Caco-2 (cell line): ENCODE measurements at places on chromosomes 11 and 22. TPM values are rescaled to one million over a fixed set of nuclear protein-coding genes. Genes with fewer than 3 reads are reported as not detected.

The FGF3 gene
- total RNA-seq: not detected in 2 replicates

The MFRP gene
- not detected in 2 replicates for total RNA-seq

The ZDHHC13 gene
- total RNA-seq: 21.4 and 21.8 TPM in 2 replicates

The ADORA2A gene
- total RNA-seq: 4.0 and 4.9 TPM in 2 replicates

DNA sequence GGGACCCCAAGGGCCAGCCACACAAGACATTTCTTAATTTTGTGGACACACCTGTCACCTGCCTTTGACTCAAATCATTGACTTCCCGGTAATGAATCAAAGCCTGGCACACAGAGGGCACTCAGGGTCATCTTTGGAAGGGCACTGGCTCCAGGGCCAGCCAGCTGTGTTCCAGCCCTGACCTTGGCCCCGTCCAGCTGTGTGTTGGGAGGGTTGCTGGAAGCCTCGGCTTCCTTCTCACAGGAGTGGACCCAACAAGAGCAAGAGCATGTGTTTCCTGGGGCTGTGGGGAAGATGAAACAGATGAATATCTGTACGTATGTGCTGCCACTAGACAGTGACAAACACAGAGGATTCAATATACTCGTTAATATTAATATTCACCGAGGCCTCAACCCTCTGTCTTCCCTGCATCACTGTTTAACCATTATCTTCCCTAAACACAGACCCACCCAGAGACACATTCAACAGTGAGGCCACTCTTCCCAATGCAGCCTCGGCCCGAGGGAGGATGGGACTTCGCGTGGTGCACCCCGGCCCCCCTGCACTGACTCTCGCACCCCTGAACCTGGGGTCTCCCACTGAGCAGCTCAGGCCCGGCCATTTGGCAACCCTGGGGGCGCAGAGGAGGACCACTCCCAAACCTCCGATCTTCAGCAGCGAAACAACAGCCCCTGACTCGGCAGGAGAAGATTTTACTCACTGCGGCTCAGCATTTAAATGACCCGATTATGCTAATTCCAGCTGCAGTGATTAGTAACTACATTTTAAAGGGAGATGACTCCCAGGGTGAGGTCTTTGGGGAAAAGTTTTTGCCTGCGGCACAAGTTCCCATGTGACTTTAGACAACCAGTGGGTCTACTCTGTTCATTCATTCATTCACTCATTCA is 45.7 kb downstream of the PHF21B start:
- no peak for DNase-seq

DNA sequence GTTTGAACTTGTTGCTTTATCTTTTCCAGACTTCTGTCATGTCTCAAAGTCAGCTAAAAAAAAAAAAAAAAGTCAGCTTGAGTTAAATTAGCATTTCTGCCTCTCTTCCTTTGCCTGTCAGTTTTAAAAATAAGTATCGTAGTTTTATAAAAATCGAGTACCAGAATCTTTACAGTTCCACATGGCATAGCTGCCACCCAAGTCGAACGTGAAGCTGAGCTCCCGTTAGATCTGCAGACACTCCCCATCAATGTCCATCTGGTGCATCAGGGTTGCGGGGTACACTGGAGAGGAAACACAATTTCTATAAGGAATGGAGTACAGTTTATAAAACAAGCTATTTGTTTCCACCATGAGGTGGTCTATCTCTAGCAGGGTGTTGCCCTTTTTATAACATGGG is 41.0 kb upstream of the CCND1 start:
- DNase-seq: no peak

DNA sequence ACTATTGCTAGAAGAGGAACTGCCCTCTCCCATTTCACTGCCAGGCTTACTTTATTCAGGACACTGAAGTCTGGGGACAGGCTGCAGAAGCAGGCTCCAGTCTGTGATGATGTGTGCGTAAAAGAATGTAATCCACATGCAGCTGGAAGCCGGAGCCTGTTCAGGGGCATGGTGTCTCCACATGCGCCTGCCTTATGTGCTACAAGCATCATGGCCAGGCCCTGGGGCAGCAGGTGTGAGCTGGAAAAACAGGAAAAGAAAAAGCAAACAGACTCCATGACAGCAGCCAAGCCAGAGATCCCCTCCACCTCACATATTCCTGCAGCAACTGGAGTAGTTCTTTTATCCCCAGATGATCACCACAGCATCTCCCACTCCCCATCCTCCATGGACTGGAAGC is 33.4 kb downstream of the ARFGAP2 start:
- DNase-seq: peak; percentile 37

- no peak for DNase-seq
Measured at GRCh38 chr11:44743959-44744557, 17.3 kb downstream of the TSPAN18 start.

GRCh38 chr11:75236062-75236461 is 4.5 kb upstream of the TPBGL start:
- DNase-seq: peak; percentile 20

DNA sequence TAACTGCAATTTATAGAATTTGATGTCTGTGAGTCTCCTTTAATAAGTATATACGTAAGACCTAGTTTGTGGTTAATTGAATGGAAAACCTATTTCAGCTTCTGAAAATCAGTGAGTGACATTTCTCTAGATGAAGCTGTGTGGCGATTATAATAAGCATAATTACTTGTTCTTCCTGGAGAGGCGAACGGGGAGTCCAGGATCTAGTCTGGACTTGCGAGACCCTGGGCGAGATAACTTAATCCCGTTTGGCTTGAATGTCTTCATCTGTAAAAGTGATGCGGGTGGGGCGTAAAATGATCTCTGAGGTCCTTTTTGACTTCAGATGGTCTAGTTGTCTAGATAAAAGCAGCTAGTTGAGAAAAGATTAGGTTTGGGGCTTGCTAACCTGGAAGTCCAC is 1.1 kb downstream of the PRRG4 start:
- DNase-seq: no peak
